ENCODE measurements at places on chromosomes 4 and X. TPM values are rescaled to one million over a fixed set of nuclear protein-coding genes. Genes with fewer than 3 reads are reported as not detected.

Gene LEF1
- 0.15 TPM for polyA plus RNA-seq

Gene GYPB
- polyA plus RNA-seq, result not detected

Gene CLDN2
- polyA plus RNA-seq, result not detected

Gene FRG2
- polyA plus RNA-seq, result not detected

Gene ADAD1
- not detected for polyA plus RNA-seq

Gene PJA1
- 33.3 TPM for polyA plus RNA-seq

Gene XG
- polyA plus RNA-seq, result 4.4 TPM

Gene POF1B
- polyA plus RNA-seq, result 0.46 TPM

- H3K4me3 ChIP-seq, result no peak overlapping the region
- no peaks in the 10 kb centered on the region for H3K4me1 ChIP-seq
- no peaks in the 10 kb centered on the region for H3K36me3 ChIP-seq
- H3K27me3 ChIP-seq, result no peaks in the 10 kb centered on the region
- no peak for DNase-seq
Observed at GRCh38 chr4:163251204-163251603, 81.2 kb downstream of the NPY1R start.

GRCh38 chr4:138310991-138311390, 68.8 kb upstream of the SLC7A11 start:
- H3K27me3 ChIP-seq, result no peaks in the 10 kb centered on the region
- DNase-seq, result no peak
- H3K4me1 ChIP-seq, result no peaks in the 10 kb centered on the region
- H3K36me3 ChIP-seq, result no peaks in the 10 kb centered on the region
- H3K4me3 ChIP-seq, result no peak overlapping the region

- no peaks in the 10 kb centered on the region for H3K4me1 ChIP-seq
- no peaks in the 10 kb centered on the region for H3K27me3 ChIP-seq
- no peak overlapping the region for H3K27ac ChIP-seq
Observed at GRCh38 chrX:1165535-1166196, 46.8 kb downstream of the CRLF2 start.

GRCh38 chr4:184817494-184818215, 8.1 kb downstream of the ACSL1 start:
- H3K4me3 ChIP-seq, result no peak overlapping the region
- DNase-seq, result no peak
- no peaks in the 10 kb centered on the region for H3K27me3 ChIP-seq
- no peaks in the 10 kb centered on the region for H3K36me3 ChIP-seq
- H3K27ac ChIP-seq, result no peak overlapping the region
- no peaks in the 10 kb centered on the region for H3K4me1 ChIP-seq

DNA sequence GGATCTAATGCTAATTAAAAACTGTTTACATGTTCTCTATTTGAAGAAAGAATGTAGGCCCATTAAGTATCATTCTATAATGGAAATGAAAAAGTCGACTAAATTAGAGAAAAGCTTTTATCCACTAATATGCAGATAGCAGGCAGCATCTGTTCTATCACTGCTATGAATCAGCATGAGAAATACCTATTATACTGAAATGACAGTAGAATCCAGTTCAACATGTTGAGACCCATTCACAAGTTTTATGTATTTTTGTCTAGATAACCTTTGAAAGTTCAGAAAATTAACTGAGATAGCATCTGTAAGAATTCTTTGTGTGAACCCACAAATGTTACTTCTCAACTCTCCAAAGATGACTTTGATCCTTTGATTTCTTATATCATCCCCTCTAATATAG, 1254.4 kb upstream of the ADGRL3 start:
- no peak overlapping the region for H3K4me3 ChIP-seq
- H3K27ac ChIP-seq, result no peak overlapping the region
- H3K36me3 ChIP-seq, result no peaks in the 10 kb centered on the region
- H3K4me1 ChIP-seq, result no peaks in the 10 kb centered on the region

DNA sequence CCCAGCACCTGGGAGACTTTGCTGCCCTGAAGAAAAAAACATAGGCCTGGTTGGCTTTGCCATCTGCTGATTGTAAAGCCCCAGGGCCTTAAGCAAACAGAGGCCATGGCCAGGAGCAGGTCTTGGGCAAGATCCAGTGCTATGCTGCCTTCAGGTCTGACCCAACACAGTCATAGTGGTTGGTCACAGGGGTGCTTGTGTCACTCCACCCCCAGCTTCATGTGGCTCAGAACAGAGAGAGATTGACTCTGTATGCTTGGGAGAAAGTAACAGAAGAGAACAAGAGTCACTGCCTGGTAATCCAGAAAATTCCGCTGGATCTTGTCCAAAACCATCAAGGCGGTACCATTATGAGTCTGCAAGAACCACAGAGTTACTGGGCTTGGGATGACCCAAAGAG, 24.4 kb upstream of the SMARCA5 start:
- no peaks in the 10 kb centered on the region for H3K36me3 ChIP-seq
- H3K27me3 ChIP-seq, result no peaks in the 10 kb centered on the region
- H3K27ac ChIP-seq, result no peak overlapping the region
- H3K4me3 ChIP-seq, result no peak overlapping the region
- no peak for DNase-seq

DNA sequence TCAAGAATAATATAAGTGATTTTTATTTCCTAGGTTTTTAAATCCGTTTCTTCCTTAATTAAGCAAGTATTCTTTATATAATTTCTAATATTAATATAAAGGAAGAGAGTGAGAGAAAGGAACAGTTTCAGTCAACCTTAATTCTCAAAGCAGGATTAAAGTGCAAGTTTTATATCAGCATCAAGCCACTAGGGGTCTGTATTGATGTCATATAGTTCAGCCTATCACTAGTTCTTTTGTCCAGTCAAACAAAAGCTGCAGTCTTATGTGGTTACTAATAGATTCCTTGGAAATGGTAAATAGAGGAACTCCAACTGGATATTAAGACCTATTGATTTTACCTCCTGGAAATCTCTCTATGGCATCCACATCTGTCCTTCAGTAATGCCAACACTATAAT, 82.0 kb downstream of the NAP1L3 start:
- no peaks in the 10 kb centered on the region for H3K27me3 ChIP-seq
- H3K36me3 ChIP-seq, result no peaks in the 10 kb centered on the region

GRCh38 chr4:176479767-176480166, 160.0 kb downstream of the SPCS3 start:
- no peak overlapping the region for H3K4me3 ChIP-seq
- no peak overlapping the region for H3K27ac ChIP-seq
- no peaks in the 10 kb centered on the region for H3K4me1 ChIP-seq

GRCh38 chr4:100826808-100827548, 309.2 kb upstream of the EMCN start:
- H3K4me1 ChIP-seq, result no peaks in the 10 kb centered on the region
- no peaks in the 10 kb centered on the region for H3K27me3 ChIP-seq

DNA sequence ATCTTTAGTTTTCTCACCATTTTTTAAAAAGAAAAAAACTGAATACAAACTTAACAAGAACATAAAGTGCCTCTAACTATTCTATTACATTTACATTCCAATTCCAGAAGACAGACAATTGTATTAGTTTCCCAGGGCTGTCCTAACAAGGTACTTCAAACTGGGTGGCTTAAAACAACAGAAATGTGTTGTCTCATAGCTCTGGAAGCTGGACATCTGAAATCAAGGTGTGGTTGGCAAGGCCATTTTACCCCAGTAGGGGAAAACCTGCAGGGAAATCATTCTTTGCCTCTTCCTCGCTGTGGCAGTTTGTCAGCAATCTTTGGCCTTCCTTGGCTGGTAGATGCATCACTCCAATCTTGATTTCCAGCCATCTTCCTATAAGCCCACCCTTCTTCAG, 37.5 kb upstream of the TMEM33 start:
- no peak overlapping the region for H3K4me3 ChIP-seq
- H3K4me1 ChIP-seq, result no peaks in the 10 kb centered on the region
- H3K27me3 ChIP-seq, result no peaks in the 10 kb centered on the region

DNA sequence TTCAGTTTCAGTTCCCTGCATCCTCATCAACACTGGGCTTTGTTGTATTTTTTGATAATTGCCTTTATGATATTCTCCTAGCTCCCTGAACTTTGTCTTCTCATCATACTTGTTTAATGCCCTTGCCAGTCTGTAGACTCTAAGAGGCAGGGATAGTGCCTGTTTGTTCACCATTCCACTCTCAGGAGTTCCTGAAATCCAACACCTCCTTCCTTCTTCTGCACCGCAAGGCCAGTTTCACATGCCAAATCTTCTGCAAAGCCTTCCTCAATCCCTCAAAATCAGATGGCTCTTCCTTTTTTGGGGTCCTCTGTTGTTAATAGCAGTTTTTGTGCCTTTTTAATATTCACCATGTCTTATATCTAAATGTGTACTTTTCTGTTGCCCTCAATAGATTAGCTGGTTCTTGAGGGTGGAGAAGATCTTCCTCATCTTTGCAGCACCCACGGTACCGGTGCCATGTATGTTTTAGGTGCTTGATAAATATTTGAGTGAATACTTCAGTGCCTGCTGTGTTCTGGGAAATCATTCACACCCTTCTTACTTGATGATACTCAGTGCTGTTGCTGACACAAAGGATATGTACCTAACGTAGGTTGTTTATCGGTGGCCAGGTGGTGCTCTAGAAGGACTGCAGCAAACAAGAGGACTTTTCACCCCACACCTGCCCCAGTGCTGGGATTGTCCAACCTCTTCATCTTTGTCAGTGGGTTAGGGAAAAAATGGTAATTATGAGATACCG, 85.3 kb upstream of the LIMCH1 start:
- H3K27me3 ChIP-seq, result no peaks in the 10 kb centered on the region
- peaks cover 8% of the 10 kb centered on the region for H3K4me1 ChIP-seq
- no peak overlapping the region for H3K27ac ChIP-seq
- no peaks in the 10 kb centered on the region for H3K36me3 ChIP-seq

DNA sequence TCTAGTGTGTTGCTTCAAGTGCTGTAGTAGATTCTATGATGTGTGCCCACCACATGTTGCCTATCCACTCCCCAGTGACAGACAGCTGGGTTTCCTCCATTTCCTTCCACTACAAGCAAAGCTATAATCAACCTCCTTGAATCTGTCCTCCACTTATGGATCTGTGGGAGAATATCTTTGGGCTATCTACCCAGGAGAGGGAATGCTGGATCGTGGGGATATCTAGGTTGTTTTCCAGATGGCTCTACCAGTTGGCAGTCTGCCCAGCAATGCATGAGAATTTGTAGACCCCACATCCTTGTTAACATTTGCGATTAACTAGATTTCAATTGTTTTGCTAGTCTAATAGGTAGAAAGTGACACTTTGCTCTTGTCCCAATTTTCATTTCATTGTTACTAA, 10.3 kb downstream of the NMU start:
- no peaks in the 10 kb centered on the region for H3K4me1 ChIP-seq
- no peaks in the 10 kb centered on the region for H3K27me3 ChIP-seq
- H3K27ac ChIP-seq, result no peak overlapping the region
- DNase-seq, result no peak
- H3K36me3 ChIP-seq, result no peaks in the 10 kb centered on the region

- H3K27me3 ChIP-seq, result no peaks in the 10 kb centered on the region
- H3K4me1 ChIP-seq, result no peaks in the 10 kb centered on the region
- H3K4me3 ChIP-seq, result no peak overlapping the region
Observed at GRCh38 chr4:26420913-26421312, 69.4 kb downstream of the CCKAR start.

GRCh38 chrX:36983831-36984230, 24.3 kb upstream of the FAM47C start:
- H3K36me3 ChIP-seq, result no peaks in the 10 kb centered on the region
- DNase-seq, result no peak
- no peaks in the 10 kb centered on the region for H3K27me3 ChIP-seq

- no peaks in the 10 kb centered on the region for H3K36me3 ChIP-seq
- H3K4me1 ChIP-seq, result peaks cover 1% of the 10 kb centered on the region
Observed at GRCh38 chr4:119297795-119298194, 24.1 kb downstream of the FABP2 start.

DNA sequence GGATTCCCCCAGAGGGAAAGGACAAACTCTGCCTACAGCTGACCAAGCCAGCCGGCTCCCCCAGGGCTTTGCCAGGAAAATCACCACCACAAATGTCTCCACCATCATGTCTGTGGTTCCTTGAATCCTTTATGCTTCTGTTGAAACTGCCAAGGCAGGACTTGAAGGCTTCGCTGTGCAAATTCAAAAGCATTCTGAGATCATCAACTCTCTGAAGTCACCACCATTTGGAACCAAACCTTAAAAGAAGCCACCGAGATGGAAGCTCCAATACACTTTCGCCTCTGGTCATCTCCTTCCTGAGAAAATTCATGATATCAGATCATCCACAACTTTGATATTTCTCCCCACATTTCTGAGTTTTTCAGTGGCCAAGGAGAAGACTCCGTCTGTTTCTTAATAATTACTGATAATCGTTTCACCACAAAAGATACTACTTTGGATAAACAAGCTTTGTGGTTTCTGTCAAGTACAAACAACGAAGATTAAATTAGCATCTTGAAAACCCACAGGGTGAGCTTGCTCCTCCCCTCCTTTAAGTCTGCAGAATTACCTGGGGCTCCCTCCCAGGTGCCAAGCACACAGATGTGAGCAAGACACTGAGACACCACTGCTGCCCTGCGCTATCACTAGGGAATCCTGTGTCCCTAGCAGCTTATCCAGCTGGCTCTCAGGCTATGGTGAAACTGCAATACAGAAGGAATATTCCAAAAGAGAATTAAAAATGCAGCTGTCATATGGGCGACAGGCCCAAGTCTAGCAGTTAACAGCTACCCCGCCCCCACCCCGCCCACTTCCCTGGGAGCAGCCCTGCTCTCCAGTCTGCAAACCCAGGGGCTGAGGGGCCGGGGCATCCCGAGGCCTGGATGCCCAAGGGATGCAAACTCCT, 125.0 kb upstream of the TBL1X start:
- H3K4me3 ChIP-seq, result no peak overlapping the region
- DNase-seq, result no peak
- no peaks in the 10 kb centered on the region for H3K27me3 ChIP-seq
- no peak overlapping the region for H3K27ac ChIP-seq

DNA sequence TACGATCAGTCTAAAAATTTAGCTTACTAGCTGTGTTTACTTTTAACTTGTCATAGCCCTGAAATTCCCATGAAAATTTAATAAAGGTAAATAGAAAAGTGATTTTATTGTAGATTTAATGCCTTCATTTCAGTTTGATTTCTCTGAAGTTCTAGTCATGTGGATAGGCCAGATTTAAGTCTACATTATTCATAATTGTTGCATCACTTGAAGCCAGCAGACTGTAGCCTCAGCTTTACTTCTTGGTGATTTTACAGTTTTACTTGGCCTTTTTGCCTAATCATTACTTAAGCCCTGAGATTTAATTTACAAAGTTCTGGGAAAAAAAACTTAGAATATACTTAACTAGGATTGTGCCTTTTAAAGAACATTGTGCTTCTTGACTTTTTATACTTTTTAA, 73.5 kb upstream of the FHDC1 start:
- no peaks in the 10 kb centered on the region for H3K27me3 ChIP-seq
- no peaks in the 10 kb centered on the region for H3K4me1 ChIP-seq
- no peak for DNase-seq
- H3K27ac ChIP-seq, result no peak overlapping the region
- no peak overlapping the region for H3K4me3 ChIP-seq

GRCh38 chr4:37437163-37437562, 192.6 kb downstream of the NWD2 start:
- H3K4me3 ChIP-seq, result no peak overlapping the region
- no peak for DNase-seq
- H3K4me1 ChIP-seq, result no peaks in the 10 kb centered on the region
- no peaks in the 10 kb centered on the region for H3K36me3 ChIP-seq
- H3K27me3 ChIP-seq, result no peaks in the 10 kb centered on the region

Data from aorta (tissue), 5 donors.